Stromal cell of bone marrow (primary cell): ENCODE measurements at places on chromosomes 12 and 14.

- no peak for DNase-seq
Measured at GRCh38 chr12:124453419-124454351, 113.7 kb downstream of the NCOR2 start.

- no peak for DNase-seq
Measured at GRCh38 chr12:39451977-39452376, 9.1 kb upstream of the KIF21A start.

- no peak for DNase-seq
Measured at GRCh38 chr12:31279390-31279924, 46.5 kb downstream of the SINHCAF start.

DNA sequence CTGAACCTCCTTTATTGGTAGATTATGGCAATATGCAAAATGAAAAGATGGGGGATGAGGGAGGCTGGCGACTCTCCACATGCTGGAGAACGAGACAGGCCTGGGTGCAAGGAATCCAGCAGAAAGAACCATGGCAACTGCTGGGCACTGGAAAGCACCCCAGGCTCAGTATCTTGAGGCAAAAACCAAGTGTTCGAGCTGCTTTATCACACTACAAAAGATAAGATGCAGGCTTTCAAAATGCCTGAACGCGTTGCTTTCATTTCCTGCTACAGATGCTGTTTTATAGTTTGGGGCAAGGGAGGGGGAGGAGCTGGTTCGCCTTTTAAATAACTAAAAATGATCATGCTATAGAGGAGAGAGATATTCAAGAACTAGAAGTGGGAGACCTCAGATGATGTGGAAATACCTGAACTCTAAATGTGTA lies 38.9 kb downstream of the NIN start:
- DNase-seq: no peak

GRCh38 chr12:89899651-89900050 lies 191.0 kb upstream of the ATP2B1 start:
- DNase-seq: no peak

DNA sequence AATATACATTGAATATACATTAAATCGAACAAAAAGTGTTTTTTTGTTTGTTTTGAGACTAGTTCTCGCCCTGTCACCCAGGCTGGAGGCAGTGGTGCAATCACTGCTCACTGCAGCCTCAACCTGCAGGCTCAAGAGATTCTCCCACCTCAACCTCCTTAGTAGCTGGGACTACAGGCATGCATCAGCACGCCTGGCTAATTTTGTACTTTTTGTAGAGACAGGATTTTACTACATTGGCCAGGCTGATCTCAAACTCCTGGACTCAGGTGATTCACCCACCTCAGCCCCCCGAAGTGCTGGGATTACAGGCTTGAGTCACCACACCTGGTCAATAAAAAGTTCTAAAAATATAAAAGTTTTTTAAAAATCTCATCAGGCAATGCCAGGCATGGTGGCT lies 10.2 kb upstream of the RNF212B start:
- no peak for DNase-seq

DNA sequence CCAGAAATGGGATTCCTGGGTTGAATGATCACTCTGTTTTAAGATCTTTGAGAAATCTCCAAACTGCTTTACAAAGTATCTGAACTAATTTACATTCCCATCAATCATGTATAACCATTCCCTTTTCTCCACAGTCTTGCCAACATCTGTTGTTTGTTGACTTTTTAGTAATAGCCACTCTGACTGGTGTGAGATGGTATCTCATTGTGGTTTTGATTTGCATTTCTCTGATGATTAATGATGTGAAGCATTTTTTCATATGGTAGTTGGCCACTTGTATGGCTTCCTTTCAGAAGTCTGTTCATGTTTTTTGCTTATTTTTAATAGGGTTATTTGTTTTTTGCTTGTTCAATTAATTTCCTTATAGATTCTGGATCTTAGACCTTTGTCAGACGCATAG lies 211.8 kb upstream of the AVPR1A start:
- no peak for DNase-seq

DNA sequence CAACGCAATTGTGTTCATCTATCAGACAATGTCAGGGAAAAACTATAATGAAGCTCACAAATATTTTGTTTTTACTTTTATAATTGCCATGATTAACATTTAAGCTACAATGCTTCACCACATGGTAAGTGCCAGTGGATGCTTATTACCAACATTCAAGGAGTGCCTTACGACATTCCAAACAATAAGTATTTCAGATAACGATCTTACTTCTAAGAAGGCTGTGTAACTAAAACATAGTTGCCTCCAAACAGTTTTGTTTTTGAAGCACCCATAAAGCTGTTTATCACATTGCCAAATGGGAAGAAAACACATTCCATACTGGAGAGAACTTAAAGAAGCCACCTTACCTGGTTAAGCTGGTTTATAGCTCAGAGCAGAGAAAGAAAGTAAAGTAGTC lies 78.8 kb downstream of the RPS6KA5 start:
- no peak for DNase-seq

GRCh38 chr14:54354968-54355641 lies 41.7 kb upstream of the CDKN3 start:
- no peak for DNase-seq

DNA sequence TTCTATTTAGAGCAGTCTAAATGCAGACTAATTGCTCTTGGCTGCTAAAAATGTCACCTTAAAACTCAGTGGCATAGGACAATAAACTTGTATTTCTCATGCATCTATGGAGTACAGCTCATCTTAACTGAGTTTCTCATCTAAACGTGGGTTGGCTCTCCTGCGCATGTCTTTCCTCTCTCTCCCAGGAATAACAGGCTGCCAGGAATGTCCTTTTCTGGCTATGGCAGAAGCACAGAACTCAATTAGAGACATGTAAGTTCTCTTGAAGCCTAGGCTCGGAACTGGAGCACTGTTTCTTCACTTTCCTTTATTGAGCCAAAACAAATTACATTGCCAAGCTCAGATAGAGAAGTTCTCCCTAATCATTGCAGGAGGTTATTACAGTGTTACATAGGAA lies 722.3 kb upstream of the FLRT2 start:
- no peak for DNase-seq

DNA sequence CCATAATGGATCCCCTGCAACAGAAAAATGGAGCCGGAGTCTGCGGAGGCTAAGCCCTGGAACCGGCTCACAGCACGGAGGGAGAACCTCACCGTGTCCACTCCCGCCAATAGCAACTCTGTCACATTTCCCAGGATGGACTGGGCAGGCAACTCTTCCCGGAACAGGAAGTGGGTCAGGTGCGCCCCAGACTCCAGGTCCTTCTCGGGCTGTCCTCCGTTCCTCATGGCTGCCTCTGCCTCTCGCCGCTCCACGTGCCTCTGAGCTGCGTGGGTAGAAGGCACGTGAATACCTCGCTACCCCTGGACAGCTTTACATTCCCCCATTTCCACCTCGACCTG lies 2.2 kb downstream of the CYP27B1 start:
- no peak for DNase-seq
